Choroid plexus epithelial cell (primary cell): ENCODE measurements at places on chromosomes 6 and 20.

- DNase-seq, result no peak
These were observed 865.3 kb upstream of the GJE1 start for GRCh38 chr6:141267420-141267819.

DNA sequence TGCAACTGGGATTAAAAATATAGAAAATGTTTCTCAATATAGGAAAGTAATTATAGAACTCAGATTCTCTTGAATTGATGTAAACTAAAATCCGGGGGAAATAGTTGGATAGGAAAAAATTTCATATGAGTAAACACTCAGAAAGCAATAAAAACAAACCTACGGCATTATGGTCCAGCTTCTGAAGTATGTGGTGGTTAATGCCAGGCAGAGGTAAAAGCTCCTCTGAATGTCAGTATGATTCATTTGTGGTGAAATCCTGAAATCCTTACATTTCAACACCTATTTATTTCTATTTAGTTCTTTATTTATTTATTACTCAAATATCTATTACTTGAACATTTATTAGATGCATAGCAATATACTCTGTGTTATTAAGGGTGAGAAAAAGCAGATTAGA is 145.1 kb downstream of the RIMS1 start:
- peak; percentile 16 for DNase-seq

GRCh38 chr20:63610581-63611435 is 16.1 kb downstream of the GMEB2 start:
- no peak for DNase-seq

- DNase-seq, result no peak
These were observed 125.3 kb upstream of the PLCB4 start for GRCh38 chr20:8943631-8944030.

DNA sequence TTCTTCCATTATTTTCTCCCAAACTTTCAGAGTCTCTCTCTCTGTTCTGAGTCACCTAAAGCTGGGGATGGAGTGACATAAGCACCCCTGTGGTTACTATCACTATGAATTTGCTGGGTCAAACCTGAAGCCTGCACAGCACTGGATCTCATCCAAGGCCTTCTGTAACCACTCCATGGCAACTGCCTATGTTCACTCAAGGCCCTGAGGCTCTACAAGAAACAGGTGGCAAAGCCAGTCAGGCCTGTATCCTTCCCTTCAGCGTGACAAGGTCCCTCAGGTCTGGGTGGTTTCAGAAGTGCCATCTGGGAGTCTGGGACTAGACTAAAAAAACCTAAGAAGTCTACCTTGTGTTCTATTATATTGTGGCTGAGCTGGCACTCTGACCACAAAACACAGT is 1278.8 kb upstream of the EYS start:
- peak; percentile 4 for DNase-seq

- DNase-seq, result peak; percentile 73
These were observed 3.0 kb upstream of the SFTA2 start for GRCh38 chr6:30935018-30935417.

DNA sequence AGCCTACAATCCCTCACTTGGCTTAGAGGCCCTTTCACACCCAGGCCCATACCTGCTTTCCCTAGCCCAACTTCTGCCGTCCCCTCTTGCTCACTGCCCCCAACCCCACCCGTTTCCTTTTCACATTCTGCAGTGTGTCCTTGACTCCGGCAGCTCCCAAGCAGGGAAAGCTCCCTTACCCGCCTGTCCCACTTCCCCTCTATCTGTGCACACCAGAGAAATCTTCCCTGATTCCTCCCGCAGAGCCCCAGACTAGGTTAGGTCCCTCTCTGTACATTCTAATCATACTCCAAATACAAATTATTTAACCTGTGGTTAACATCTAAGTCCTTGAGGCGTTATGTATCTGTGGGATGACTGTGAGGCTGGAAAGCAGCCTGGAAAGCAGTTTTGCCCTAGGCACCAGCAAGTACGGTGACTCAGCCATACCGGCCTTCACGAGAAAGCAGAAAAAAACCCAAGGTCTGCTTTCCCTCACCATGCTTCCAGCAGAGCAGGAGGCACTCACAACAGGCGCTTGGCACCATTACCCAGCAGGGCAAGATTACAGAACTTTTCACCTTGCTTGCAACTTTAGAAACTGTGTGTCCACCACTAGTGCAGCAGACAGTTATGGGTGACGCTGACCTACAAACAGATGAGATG is 22.3 kb downstream of the ELOVL5 start:
- DNase-seq, result peak; percentile 99

GRCh38 chr20:45968801-45969711 is 2.9 kb downstream of the ZNF335 start:
- DNase-seq, result peak; percentile 80

DNA sequence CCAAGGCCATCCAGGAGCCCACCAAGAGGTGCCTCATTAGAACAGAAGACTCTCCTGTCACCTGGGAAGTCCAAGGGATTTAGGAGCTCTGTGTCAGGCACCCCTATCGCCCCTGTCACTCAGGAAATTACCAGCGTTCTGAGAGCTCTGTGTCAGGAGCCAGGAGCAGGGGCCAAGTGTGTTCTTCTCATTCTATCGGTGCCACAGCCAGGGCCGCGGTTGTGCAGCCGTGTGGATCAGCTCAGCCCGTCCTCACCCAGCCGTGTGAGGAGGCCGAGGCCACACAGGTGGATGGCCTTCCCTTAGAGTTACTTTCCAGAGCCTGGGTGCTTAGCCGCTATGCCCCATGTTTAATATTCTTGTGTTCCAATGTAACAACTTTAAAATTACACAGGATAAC is 9.8 kb downstream of the MTG2 start:
- no peak for DNase-seq

- DNase-seq, result no peak
These were observed 118.4 kb upstream of the LAMP5 start for GRCh38 chr20:9395971-9396370.

- DNase-seq, result peak; percentile 94
These were observed 42.0 kb upstream of the KIF16B start for GRCh38 chr20:16615199-16615598.

- DNase-seq, result peak; percentile 56
These were observed 189.8 kb upstream of the OPRM1 start for GRCh38 chr6:153849072-153849779.

- no peak for DNase-seq
These were observed 38.2 kb upstream of the KIF13A start for GRCh38 chr6:18025596-18025995.

GRCh38 chr6:26555505-26556262 is 17.5 kb downstream of the HMGN4 start:
- peak; percentile 56 for DNase-seq

DNA sequence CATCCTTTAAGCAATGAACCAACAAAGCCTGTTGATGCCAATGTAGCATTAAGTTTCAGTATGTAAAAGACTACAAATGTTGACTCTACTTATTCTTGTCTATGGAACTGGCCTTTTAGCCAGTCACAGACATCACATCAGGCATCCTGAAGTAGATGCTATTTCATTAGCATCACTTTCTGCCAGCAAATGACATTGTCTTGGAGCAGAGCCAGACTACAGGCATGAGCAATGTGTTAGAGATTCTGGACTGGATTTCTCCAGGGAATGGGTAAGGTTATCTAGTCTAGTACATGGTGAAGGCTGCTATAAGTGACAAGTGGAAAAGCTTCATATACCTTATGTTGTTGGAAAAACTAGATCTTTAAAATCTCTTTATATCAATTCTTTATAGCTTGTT is 142.9 kb downstream of the ADGRB3 start:
- DNase-seq, result peak; percentile 46

DNA sequence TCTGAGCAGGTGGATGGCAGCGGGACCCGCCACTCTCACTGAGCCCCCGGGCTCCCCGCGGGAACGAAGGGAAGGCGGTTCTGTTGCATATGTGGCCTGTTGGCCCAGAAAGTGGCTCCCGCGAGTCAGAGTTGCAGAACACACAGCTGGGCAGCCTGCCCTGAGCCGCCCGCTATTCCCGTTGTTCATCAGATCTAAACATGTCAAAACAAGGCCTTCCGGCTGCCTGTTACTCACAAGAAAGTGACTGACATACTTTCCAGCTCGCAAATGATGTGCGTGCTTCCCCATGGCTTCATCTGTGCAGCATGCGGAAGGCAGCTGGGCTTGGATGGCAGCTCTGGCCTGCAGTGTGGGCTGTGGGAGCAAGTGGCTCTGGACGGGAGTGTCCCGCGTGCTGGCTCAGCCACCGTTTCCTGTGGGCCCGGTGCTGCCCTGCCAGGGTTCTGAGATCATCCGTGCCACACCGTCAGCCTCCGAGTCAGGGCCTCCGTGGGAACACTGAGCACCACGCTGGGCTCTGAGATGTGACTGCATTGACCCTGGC is 227.3 kb downstream of the ERMARD start:
- DNase-seq, result no peak

- no peak for DNase-seq
These were observed 31.6 kb downstream of the CD83 start for GRCh38 chr6:14149053-14149738.

DNA sequence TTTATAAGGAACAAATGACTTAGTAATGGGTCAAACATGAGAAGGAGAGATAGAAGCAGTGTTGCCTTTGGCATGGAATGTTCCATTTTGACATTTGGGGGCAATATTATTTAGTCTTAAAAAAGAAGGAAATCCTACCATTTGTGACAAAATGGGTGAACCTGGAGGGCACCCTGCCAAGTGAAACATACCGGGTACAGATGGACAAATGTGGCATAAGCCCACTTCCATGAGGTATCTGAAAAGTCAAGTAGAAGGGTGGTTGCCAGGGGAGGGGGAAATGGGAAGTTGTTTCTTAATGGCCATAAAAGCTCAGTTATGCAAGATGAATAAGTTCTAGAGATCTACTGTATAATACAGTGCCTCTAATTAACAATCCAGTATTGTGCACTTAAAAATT is 269.3 kb downstream of the TBC1D7 start:
- DNase-seq, result no peak
